ENCODE measurements at places on chromosomes 4 and X.

DNA sequence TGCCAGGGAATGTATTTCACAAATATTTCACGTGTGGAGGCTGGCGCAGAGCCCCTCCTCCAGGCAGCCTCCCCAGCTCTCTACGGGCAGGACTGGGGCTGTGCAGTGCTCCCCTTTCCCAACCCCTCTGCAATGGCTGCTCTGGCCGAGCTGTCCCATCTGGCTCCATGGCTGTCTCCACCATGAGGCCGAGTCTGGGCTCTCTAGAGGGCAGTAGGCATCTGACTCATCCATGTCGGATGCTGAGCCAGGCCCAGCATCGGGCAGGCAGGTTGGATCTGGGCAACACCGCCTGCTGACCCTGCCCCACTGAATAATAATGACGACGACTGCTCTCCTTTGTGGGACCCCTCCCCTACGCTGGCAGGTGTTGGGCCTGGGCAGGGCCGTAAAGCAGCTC is 11.0 kb upstream of the SH3TC1 start:
- no peak for DNase-seq

DNA sequence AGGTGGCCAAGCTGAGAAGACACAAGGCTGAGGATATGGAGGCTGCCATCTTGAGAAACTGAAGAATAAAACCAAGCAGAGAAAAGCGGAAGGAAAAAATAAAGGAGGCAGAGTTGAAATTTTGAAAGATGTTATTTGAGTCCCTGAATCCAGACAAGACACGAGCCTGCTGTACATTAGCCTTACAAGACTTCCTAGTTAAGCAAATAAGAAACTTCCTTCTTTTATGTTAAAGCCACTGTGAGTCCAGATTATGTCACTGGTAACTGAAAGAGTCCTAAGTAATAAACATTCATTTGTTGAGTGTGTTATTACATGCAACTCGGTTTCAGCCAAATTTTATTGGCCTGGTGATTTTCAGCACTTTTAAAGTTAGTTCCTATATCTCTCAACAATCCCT is 30.4 kb downstream of the DRD5 start:
- no peak for DNase-seq

DNA sequence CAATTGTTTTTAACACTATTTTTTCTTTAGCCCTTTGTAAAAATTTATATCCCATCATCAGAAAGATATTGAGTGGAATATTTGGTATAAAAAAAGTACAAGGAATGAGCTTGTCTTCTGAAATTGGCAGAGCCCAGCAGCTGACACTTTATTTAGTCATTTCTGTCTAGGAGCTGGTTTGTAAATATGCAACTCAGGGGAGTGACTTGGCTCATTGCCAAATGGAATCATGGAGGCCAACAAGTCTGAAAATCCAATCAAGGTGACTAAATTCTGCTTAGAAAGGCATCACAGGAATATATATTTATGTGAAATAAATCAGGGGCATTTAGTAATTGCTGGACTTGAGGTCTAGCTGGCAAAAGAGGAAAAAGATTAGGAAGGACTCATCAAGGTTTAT is 74.4 kb downstream of the OTC start:
- DNase-seq: no peak

DNA sequence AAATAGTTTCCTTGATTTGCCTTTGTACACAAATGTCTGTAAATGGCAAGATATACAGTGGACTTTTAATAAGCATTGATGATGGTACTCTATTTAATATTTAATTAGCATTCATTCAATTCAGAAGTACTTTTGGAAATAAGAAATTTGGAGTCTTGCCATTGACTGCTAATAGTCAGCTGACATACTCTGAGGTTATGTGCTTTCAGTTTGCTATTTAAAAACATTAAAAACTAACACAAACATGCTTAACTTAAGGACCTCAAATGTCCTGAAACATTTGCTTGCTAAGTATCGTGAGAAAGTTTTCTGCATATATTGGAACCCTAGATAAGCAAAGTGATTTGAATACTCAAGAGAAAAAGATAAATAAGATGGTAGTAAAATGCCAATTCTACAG is 64.6 kb downstream of the REELD1 start:
- no peak for DNase-seq

- no peak for DNase-seq
Observed at GRCh38 chrX:139931646-139932072, 1.2 kb downstream of the ATP11C start.

GRCh38 chrX:149830192-149830873 is 48.6 kb downstream of the MAGEA9 start:
- peak; percentile 49 for DNase-seq

- no peak for DNase-seq
Observed at GRCh38 chrX:68989865-68990606, 161.2 kb downstream of the EFNB1 start.

Measured in CD4-positive, alpha-beta T cell treated with Interleukin-2 at 100 ng/mL for 4 hours (primary cell).